Stomach (tissue), 19 donors: ENCODE measurements at places on chromosomes 4 and X. TPM values are rescaled to one million over a fixed set of nuclear protein-coding genes. Genes with fewer than 3 reads are reported as not detected.

The NDNF gene
- total RNA-seq, result 8.1 TPM

The LARP1B gene
- total RNA-seq, result 2.3 TPM

DNA sequence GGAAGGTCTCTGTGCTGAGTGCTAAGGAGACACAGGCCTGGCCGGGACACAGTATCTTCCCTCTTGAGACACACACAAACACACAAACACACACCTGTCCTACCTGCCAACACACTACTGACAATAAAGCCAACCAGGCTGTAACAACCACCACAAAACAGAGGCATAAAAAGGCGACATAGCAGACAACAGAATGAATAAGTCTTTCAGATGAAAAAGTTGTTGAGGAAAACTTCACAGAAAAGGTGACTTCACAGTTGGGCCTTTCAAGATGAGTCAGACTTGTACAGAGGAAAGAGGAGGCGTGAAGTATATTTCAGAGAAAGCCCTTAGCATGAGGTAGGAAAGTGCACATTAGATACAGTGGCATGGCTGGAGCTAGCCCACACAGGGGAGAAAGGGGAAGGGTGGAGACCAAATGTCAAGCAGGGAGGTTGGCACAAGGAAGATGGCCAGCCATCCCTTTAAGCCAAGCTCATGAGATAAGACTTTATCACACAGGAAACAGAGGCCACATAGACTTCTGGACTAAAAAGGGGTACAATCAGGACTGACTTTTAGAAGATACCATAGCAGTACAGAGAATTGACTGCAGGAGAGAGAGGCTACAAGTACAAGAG lies 54.0 kb downstream of the SLC9A7 start:
- no peaks in the 10 kb centered on the region for H3K4me1 ChIP-seq
- H3K27me3 ChIP-seq, result no peaks in the 10 kb centered on the region
- H3K36me3 ChIP-seq, result no peaks in the 10 kb centered on the region
- H3K4me3 ChIP-seq, result no peak overlapping the region
- no peak overlapping the region for H3K27ac ChIP-seq
- no peak for DNase-seq

DNA sequence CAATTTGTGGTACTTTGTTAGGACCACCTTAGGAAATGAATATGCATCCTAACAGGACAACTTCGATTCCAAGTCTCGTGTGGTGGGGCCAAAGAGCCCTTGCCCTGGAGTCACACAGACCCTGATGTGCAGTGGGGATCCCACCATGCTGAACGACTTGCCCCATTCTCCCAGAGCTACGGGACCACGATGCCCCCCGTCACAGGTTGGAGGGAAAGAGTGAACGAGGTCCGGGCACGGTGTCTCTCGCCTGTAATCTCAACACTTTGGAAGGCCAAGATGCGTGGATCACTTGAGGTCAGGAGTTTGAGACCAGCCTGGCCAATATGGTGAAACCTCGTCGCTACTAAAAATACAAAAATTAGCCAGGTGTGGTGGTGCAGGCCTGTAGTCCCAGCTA lies 14.4 kb upstream of the MSX1 start:
- no peak overlapping the region for H3K27ac ChIP-seq
- H3K4me1 ChIP-seq, result no peaks in the 10 kb centered on the region
- no peaks in the 10 kb centered on the region for H3K27me3 ChIP-seq
- H3K4me3 ChIP-seq, result no peak overlapping the region
- no peak for DNase-seq
- H3K36me3 ChIP-seq, result no peaks in the 10 kb centered on the region
